ENCODE measurements at places on chromosomes 7 and 10. TPM values are rescaled to one million over a fixed set of nuclear protein-coding genes. Genes with fewer than 3 reads are reported as not detected.

DNA sequence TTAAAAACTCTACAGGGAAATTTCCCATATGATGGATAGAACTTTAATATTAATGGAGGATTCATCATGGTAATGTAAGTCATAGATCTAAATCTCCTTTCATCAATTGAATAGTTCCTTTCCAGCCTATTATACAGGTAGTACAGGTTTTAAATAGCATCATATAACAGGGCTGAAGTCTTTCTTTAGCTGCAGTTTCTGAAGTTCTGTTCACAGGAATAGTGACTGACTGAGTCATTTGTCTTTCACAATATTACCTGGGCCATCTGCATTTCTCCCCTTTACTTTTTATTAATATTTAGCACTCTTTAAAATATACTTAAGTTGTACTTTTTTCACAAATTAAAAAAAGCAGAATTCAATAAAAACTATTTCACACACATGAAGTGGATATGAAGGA is 12.6 kb upstream of the NPVF start:
- no peak for DNase-seq

The VENTX gene
- not detected for total RNA-seq

DNA sequence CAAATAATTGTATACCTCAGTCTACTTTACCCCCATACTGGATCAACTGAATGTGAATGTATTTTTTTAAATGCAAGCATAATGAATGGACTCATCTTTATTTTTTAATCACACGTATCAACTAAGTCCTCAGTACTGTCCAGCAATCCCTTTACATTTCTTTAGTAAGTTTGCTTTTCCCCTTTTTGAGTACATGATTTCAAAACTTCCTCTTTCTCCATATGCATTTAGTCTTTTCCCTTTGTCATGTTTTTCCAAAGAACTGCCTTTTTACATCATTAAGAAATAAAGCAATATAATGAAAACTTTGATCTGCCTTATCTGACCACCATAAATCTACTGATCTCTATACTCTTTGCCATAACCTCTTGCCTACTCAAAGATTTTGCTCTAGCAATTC is 182.5 kb upstream of the AKR1E2 start:
- DNase-seq, result no peak

- no peak for DNase-seq
These were observed 1.4 kb downstream of the MRPS33 start for GRCh38 chr7:141013345-141013715.

DNA sequence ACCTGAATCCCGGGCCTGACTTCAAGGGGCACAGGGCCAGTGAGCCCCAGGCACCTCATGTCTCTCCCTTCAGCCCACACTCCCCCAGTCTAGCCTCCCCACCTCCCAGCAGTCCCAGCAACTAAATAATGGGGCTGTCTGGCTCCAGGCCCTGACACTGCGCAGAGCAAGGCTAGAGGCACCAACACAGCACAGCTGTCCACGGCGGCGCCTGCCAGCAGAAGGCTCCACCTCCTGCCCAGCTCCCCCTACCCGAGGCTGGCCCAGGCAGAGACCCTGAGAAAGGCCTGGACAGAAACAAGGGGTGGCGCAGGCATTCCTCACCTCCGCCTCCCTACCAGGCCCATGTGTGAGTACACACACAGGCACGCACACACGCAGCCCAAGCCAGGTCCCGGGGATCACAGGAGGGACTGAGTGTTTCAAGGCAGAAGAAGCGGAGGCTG is 6.1 kb downstream of the KCNH2 start:
- no peak for DNase-seq

- DNase-seq, result peak; percentile 92
These were observed 76.2 kb downstream of the CTBP2 start for GRCh38 chr10:125084191-125084613.

DNA sequence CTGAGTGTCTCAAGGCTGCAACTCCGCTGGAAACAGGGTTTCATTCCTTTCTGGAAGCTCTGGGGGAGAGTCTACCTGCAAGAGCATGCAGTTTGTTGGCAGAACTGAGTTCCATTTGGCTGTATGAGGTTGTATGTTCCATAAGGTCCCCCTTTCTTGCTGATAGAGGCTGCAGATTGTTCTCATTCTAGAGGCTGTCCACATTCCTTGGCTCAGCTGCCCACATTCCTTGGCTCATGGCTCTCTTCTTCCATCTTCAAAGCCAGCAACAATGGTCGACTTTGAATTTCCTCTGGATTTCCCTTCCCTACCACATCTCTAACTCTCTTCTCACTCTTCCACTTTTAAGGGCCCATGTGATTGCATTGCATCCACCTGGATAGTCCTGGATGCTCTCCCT is 147.3 kb upstream of the CDCA7L start:
- no peak for DNase-seq

DNA sequence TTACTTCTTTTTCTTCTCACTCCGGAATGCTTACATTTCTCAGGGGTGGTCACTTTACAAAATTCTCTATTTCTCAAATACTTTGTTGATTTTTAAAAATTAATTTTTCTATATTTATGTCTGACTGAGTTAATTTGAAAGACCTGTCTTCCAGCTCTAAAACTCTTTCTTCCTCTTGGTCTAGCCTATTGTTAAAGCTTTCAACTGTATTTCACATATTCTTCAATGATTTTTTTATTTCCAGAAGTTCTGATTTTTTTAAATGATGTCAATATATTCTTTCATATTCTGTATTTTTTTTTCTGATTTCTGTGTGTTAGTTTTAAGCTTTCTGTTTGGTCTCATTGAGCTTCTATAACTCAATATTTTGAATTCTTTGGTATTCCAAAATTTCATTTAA is 27.3 kb upstream of the AKR1C2 start:
- DNase-seq, result no peak

DNA sequence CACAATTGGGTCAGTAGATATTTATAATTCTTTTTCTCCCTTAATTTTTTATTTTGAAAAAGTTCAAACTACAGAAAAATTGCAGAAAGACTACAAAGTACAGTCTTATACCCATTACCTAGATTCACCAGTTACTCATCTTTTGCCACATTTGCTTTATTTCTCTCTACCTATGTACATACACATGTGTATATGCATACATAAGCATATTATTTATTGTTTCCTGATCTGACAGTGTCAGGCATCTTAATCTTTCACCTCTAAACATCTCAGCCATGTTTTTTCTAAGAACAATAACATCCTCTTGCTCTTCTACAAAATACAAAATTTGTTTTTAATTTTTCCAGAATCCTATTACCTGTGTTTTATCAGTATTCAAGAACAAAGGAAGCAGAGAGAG is 68.4 kb upstream of the OIT3 start:
- no peak for DNase-seq

The SPDYE11 gene
- not detected for total RNA-seq

DNA sequence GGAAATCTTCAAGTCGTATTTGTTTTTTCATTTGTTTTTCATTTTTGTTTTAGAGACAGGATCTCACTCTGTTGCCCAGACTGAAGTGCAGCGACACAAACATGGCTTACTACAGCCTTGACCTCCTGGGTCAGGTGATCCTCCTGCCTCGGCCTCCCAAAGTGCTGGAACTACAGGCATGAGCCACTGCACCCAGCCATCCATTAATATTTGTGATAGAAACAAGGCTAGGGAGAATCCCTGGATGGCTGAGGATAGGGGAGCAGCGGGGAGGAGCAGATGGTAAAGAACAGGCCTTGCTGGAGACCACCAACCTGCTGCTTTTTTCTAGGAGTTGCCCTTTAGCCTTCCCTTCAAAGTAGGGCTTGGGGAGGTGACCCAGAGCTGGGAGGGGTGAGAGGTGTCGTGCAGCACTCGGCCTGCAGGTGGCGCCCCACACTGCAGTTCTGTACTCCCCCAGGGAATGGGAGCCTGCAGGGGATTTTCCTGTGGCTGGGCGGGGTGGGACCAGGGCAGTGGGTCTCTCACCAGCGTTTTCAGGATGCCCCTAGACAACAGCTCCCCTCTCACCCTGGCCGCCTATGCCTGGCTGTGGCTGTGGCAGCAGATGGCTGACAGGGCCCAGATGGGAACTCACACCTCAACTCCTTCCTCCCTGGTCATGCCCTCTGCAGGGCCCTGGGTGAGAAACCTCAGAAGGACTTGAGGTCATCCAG is 12.6 kb upstream of the CDH23 start:
- DNase-seq, result peak; percentile 26

DNA sequence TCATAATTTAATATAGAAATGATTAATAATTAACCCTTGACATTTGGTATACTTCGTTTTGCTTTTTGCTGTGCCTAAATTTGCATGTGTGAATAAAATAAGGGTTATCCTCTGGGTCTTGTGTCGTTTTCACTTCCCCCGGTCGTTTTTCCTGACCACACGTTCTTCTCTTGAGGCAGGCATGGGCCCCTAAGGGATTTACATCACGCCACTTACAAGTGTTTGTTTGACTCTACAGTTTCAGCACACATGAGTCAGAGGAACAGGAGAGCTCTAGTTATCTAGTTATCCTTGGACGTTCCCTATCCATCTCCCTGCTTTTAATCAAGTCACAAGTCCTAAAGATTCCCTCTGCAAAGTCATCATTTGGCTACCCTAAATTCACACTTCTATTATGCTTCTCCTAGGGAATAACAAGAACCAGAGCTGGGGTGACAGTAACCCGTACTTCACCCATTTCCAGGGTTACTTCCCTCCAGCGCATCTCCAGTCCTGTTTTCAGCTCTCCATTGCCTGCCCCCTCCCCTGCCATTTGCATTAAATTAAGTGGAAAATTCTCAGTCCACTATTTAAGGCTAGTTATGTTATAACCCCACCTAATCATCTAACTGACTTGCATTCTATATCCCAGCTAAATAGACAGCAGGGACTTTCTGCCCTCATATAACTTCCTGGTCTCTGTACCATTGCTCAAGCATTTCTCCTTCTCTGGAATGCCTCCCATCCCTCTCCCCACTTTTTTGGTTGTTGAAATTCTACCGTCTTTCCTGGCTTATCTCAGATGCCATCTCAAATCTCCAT is 206.9 kb downstream of the PTEN start:
- peak; percentile 66 for DNase-seq

GRCh38 chr7:150340024-150340749 is 1.2 kb downstream of the RARRES2 start:
- DNase-seq, result peak; percentile 79

The INSYN2A gene
- total RNA-seq, result 3.3 TPM

Data from LHCN-M2 (cell line).